ENCODE measurements at places on chromosomes 6 and 20.

DNA sequence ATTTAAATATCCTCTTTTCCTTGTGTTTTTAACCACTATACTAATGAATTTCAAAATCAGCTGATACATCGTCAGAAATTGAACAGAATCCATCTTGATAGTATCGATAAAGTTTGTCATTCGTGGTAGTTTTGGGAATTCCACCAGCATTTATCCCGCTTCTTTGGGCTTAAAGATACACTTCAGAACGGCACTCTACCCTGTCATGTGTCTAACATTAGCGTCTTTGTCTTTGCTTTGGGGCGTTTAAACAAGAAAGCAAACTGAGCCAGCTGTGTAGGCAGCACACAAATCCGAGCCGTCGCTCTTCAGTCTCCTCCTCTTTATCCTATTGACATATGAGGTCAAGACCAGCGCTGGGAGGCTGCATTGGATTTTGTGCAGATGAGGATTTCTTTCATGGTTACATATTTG is 27.5 kb upstream of the NHSL1 start:
- DNase-seq: no peak

GRCh38 chr20:19253916-19254820 is 41.7 kb downstream of the SLC24A3 start:
- no peak for DNase-seq

GRCh38 chr6:142055219-142055618 is 77.5 kb upstream of the GJE1 start:
- no peak for DNase-seq

GRCh38 chr6:13395272-13396237 is 67.2 kb upstream of the TBC1D7 start:
- DNase-seq: no peak

DNA sequence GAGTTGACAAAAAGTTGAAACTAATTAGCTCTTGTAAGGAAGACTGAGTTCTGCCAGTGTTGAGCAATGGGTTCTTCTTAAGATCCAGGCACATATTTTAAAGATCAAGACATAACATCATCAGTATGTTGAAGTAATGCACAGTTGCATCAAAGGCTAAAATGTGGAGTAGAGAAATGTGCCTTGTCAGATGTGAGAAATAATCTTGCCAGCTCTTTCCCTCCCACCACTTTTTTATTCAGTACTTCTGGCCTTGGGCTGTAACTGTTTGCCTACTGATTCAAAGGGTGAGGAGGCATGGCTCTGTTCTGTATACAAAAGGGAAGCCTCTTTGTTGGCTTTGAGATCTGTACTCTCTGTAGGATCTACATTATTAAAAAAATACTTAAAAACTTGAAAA is 13.1 kb downstream of the PKIB start:
- DNase-seq: no peak

GRCh38 chr6:54135665-54136369 is 24.6 kb downstream of the MLIP start:
- DNase-seq: no peak

- no peak for DNase-seq
These were observed 10.6 kb upstream of the TUBB2B start for GRCh38 chr6:3237761-3238662.

DNA sequence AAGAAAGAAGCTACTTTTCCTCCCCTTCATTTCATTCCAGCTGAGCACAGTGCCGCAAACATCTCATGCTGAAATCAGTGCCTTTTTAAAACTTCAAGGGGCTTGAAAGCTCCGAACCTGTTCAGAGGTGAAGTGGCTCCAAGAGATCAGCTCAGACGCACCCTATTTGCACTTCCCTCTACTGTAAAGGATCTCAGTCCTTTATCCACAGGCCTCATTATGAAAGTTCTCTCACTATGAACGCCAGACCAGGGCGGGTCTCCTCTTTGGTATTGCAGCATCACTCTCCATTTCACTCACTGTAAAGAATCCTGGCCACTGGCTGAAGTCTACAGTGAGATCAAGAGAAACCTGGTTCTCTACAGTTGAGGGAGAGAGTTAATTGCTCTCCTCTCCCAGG is 232.7 kb upstream of the POU3F2 start:
- no peak for DNase-seq

DNA sequence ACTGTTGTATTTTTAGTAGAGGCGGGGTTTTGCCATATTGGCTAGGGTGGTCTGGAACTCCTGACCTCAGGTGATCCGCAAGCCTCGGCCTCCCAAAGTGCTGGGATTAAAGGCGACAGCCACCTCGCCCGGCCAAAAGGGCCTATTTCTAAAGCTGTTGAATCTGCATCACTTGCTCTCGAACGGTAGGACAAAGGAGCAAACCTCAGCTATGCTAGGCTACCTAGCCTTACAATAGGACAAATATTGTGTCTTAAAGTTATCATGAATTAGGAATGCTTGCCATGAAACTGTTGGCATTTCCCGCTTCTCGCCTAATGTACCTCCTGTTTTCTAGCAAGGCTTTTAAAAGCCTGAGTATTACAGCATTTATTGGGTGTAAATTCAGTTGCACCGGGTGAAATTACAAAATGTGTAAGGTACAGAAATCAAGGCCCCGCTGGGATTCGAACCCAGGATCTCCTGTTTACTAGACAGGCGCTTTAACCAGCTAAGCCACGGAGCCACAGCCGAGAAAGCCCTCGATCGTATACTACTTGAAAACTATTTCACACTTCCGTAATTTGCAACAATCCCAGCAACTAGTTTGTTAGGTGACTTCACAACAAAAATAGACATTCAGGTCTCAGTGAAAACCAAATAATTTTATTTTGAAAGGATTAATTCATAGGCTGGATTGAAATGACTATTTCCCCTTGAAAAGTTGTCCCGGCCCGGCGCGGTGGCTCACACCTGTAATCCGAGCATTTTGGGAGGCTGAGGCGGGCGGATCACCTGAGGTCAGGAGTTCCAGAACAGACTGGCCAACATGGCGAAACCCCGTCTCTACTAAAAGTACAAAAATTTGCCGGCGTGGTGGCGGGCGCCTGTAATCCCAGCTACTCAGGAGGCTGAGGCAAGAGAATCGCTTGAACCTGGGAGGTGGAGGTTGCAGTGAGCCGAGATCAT is 211.6 kb upstream of the ZNF184 start:
- peak; percentile 54 for DNase-seq

DNA sequence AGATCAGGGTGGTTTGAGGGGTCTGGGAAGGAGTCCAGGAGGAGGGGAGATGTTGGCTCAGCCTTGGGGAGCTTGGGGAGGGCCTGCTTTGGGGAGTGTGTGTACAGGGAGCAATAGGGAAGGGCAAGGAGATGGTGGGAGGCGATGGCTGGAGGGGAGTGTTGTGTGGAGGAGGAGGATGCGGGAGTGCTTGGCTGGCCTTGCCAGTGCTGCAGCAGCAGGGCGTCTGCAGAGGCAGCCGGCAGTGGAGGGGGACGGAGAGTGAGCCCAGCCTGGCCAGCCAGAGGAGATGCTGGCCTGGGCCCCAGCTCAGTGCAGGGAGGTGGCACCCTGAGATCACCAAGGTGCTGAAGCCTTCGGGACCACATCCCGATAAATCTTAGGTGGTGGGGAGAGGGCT is 3.9 kb downstream of the IP6K3 start:
- no peak for DNase-seq

DNA sequence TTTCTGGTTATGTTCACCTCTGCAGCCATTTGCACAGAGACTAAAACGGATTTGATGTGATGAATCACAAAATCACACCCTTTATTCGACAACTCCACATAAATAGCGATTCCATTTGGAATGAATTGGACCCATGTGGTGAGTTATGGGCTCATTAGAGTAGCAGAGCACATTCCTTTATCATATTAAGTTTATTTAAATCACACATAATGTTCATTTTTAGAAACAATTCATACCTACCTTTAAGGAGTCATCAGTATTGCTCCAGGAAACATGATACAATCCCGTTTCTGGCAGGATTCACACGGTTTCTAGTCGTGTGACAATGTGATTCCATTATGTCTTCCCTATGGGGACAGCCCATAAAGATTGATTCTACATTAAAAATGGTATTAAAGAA is 303.5 kb downstream of the CDH4 start:
- DNase-seq: no peak

GRCh38 chr20:955111-955510 is 39.0 kb upstream of the ANGPT4 start:
- no peak for DNase-seq

DNA sequence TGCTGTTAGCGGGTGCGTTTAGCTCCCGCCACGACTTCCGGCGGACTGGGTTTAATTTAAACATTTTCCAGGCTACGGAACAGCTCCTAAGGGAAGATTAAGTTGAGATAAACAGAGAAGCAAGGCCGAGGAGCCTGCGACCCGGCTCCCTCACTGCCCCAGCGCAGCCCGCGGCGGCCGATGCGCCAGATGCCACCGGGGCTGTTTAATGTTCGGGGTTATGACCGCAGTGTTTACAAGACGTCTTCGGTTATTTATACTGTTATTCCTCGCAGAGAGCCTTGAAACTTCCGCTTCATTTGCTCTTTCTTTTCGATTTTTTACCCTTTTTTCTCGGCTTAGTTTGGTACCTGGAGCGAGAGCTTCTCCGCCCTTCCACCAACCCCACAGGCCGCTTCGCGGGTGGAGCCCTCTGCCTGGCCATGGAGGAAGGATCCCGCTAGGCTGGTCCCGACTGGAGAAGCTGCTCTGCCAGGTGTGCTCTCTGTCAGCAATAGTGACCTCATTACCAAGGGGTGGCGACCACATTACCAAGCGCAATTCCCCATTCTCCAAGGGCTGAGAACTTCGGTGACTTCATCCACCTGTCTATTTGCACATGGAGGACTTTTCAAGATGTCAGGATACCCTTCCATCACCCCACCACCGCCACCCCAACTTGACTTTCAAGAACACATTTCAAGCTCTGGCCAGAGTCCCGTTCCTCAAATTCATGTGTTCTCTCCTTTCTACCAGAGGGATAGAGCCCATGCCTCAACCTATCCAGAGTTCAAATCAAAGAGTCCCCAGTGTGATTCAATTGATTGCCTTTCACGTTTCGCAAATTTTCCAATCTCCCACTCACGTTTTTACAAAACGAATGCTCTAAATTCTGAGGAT is 4.1 kb downstream of the TCF21 start:
- no peak for DNase-seq

- no peak for DNase-seq
These were observed 100.9 kb downstream of the CD109 start for GRCh38 chr6:73796881-73797280.

GRCh38 chr6:77633471-77633870 is 19.4 kb upstream of the MEI4 start:
- no peak for DNase-seq

GRCh38 chr6:166526937-166527336 is 59.5 kb downstream of the RAMACL start:
- no peak for DNase-seq

DNA sequence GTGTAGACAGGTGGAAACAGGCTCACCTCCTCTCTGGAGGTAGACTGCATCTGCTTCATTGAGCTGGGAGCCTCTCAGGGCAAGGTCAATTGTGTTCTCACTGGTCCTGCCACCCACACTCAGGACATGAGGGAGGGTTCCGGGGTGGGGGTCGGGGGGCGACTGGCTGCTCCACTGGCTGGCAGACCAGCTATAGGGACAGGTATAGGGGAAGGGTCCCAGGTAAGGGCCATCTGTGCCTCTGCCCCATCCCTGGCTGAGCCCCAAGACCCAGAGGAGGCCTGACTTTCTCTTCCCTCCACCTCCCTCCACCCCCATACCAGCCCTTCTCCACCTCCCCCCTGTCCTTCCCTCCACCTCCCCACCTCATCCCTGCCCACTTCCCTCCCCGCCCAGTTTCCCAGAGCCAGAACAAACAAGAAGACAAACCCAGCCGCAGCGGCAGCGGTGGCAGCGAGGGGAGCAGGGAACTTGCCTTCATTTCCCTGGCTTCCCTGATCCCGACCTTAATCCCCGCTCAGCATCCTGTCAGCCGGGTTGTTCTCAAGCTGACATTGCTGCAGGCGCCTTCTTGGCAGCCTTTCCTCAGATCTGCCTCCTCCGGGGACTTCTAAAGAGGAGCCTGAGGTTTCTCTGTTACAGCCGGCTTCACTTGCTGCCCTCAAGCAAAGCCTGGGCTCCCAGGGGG is 18.3 kb upstream of the FOXP4 start:
- DNase-seq: no peak

DNA sequence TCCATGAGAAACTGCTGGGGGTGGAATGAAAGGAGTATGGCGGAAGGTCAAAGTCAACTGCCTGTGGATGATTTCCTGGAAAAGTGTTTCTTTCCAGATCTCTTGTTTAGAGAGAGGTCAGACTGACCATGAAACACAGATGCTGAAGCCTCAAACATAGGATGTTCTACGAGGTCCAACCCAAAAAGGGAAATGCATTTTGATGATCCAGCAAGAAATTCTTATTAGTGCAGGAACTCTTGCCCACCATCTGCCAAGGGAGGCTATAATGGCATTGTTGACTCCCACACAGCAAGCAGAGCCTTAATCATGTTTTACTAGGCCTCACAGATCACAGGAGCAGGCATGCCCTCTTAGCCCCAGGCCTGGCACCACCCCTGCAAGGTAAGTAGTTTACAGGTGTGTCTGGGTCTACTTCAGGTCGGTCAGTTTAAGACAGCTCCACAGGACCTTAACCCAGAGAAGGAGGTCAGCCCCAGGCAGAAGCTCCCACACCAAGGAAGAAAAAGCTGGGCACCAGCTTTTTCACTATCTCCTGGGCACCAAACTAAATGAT is 67.6 kb upstream of the CNKSR3 start:
- no peak for DNase-seq

- DNase-seq: no peak
These were observed 37.1 kb downstream of the SLC16A10 start for GRCh38 chr6:111124406-111124805.

GRCh38 chr6:149247385-149247763 is 70.1 kb upstream of the TAB2 start:
- DNase-seq: no peak

- no peak for DNase-seq
These were observed 13.5 kb upstream of the DAAM2 start for GRCh38 chr6:39778581-39779255.

GRCh38 chr6:124551711-124552233 is 410.5 kb upstream of the RNF217 start:
- no peak for DNase-seq

DNA sequence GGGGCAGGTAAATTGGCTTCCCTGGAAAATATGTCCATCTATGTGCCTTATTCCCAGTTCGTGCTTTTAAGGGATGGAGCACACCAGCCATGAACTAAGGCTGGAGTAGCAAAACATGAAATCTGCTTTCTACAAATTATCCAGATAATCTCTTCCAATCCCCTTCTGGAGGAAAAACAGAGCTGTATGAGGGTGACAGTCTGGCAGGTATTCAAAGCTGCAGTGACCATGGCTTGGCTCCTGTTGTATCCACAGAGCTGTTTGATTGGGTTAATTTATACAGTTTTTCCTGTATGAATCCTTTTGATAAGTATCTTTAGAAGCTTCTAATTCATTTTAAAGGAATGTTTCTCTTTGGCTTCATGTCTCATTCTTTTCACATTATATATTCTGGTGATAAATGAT is 144.4 kb downstream of the AIG1 start:
- DNase-seq: no peak

DNA sequence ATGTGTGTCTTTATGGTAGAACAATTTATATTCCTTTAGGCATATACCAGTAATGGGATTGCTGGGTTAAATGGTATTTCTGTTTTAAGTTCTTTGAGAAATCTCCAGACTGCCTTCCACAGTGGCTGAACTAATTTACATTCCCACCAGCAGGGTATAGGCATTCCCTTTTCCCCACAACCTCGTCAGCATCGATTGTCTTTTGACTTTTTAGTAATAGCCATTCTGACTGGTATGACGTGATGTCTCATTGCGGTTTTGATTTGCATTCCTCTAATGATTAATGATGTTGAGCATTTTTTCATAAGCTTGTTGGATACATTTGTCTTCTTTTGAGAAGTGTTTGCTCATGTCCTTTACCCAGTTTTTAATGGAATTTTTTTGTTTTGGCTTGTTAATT is 5.3 kb upstream of the TASP1 start:
- DNase-seq: no peak

- DNase-seq: no peak
These were observed 13.3 kb downstream of the TP53INP2 start for GRCh38 chr20:34717230-34718095.

Data from effector memory CD8-positive, alpha-beta T cell (primary cell).